ENCODE measurements at places on chromosomes 5 and 9.

DNA sequence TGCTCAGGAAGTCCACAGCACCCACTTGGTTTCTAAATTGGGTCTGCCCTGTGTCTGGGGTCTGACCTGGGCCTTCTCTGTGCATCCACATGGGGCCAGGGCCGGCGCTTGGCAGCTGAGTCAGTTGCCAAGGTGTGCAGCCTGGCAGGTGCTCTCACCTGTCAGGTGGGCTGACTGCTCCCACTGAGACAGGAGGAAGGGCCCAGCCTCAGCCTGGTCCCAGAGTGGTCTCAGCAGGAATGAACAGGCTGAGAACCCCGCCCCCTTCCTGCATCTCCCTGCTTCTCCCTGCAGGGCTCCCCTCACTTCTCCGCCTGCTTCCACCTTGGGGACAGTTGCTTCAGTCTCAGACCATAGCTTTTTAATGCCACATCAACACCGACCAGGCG lies 60.5 kb downstream of the BARX1 start:
- no peak for DNase-seq

DNA sequence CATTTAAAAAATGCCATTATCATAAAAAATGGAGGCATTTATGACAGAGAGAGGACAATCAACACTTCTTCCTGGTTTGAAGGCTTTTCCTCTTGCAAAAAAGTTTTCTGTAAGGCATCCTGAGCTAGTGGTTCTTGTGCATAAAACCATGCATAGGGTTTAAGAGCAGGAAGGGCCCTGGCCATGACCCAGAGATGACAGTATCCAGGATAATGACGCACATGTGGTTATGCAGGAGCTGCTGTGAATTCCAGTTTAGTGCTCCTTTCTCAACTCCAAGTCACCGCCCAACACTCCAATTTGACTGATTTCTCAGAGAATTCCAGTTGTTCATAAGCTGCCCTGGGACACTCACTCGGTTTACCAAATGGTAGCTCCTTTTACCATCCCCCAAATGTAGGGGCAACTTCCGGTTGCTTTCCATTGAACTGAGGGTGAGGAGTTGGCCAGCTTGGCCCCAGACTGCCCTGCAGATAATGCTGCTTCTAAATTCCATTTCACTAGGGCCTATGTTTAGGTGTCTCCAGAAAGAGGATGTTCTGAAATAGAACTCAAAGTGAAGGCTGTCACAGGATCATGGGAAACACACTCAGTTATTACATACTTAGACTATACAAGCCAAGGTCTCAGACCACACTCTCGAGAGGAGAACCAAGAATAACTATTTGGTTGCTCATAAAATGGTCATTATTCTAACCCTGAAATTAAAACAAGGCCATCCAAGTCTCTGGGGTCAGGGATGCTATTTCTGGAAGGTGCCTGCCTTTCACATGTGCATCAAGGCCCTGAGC lies 179.1 kb downstream of the SLIT3 start:
- DNase-seq: no peak

- peak; percentile 22 for DNase-seq
Observed at GRCh38 chr5:168656633-168657032, 77.5 kb upstream of the PANK3 start.

DNA sequence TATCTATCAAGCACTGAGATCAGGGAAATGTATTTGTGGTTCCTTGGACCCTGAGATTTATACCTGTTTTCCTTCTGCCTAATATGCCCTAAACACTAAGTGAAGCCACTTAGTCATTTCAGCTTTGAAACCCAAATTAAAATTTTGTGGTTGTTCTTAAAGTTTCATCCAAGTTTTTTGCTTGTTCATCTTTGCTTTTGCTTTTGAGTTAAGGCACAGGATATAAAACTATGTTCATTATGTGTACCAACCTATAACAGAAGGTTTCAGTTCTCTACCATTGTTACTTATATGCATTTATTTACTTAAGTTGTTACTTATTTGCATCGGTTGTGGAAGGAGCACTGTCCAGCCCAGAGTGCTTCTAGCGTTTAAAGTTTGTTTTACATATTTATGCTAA lies 382.3 kb downstream of the PTPRD start:
- no peak for DNase-seq

GRCh38 chr9:7211657-7212056 lies 453.9 kb downstream of the KDM4C start:
- no peak for DNase-seq

GRCh38 chr9:126707083-126707482 lies 93.4 kb downstream of the LMX1B start:
- DNase-seq: no peak

- DNase-seq: no peak
Observed at GRCh38 chr9:70407081-70407503, 7.4 kb downstream of the KLF9 start.

DNA sequence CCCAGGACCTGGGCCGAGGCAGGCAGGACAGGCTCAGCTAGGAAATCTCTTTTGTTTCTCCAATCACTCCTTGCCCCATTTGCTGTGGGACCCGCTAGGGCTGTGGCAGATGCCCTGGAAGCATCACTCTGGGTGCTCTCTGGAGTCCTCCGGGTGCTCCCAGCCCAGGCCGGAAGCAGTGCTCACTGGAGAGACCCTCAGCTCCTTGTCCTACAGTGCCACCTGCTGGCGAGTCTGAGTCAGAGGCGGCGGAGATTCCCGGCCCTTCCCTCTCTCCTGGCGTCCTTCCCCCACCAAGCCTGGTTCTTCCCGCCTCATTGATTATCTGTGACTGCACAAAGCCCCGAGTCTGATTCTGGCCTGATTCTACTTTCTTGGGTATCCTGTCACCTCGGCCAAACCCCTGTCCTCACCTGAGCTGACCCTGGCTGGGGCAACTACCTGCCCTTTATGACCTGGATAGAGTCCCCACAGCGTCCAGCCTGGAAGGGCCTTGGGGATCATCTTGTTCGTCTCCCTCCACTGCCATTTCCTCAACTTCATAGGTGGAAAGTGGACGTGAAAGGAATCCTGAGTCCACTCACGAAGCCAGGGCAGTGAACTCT lies 7.3 kb upstream of the BARHL1 start:
- peak; percentile 50 for DNase-seq

GRCh38 chr9:108677776-108678175 lies 178.0 kb downstream of the ACTL7B start:
- DNase-seq: no peak

GRCh38 chr5:145500710-145501109 lies 334.4 kb downstream of the PRELID2 start:
- DNase-seq: no peak

GRCh38 chr5:109455598-109456096 lies 45.9 kb upstream of the PJA2 start:
- no peak for DNase-seq

DNA sequence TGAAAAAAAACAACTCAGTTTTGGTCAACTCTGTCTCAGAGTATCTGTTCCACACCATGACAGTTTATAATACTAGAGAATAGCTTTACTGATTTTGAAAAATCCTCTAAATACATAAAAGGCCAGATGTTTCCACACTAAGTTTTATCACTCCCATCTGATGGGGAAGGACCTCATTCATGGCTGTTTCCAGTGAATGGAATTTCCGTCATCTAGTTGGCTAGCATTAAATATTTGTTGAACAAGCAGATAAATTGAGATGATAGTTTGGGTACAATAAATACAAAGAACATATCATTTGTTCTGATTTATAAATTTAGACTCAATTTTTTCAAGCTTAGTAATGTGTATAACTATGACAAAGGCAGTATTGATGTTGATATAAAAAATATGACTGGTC lies 408.5 kb downstream of the PTPRD start:
- DNase-seq: no peak

DNA sequence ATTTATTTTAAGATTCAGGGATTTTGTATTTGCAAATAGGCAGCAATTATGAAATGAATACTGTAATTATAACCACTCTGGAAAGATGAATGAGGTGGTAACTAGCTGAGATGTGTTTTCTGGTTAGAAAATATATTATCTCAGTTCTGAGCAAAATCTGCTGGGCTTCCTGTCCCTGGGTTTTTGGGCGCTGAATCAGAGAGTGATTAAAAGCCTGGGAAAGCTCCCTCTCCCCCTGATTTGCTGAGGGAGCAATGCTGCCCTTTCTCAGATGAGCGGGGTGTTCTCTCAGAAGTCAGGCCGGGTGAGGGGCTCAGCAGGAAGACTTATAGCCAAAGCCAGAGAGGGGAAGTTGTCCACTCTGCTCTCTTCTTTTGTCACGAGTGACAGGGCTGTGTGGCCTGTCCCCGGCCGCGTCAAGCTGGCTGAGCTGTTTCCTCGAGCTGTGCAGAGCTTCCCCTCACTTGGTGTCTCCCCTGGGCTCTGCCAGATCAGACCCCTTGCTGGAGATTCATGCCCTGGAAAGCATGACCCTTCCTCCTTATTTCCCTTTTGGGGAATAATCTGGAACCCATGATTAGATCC lies 39.8 kb upstream of the PITX1 start:
- DNase-seq: no peak

DNA sequence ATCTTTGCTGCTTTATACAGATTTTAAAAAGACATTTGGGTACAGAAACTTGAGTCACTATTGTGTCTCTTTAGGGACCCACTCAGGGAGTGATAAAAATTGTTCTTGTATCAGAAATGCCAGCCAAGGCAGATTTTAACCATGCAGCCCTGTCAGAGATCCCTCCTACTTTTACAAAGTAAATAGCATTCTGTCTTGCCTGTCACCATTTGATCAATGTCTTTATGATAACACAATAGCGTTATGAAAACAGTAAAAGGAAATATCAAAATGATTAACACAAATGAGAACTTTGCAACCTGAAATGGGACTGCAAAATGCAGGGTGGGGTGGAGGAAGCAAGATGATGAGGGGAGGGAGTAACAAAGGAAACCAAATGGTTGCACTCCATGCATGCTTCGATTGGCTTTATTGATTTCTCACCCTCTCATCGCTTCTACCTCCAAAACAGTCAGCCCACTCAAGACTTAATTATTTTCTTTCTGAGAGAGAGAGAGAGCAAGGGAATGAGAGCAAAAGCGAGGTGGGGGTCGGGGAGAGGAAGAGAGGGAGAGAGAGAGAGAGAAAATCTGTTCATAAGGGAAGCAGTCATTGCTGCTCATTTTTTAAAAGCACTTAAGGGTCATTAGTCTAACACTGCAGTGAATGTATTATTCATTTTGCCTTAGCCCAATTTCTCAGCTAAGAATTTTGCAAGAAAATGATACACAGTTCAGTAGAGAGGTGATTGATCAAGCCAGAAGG lies 576.5 kb downstream of the CSNK1G3 start:
- no peak for DNase-seq

GRCh38 chr9:83714329-83714728 lies 6.6 kb upstream of the UBQLN1 start:
- no peak for DNase-seq

DNA sequence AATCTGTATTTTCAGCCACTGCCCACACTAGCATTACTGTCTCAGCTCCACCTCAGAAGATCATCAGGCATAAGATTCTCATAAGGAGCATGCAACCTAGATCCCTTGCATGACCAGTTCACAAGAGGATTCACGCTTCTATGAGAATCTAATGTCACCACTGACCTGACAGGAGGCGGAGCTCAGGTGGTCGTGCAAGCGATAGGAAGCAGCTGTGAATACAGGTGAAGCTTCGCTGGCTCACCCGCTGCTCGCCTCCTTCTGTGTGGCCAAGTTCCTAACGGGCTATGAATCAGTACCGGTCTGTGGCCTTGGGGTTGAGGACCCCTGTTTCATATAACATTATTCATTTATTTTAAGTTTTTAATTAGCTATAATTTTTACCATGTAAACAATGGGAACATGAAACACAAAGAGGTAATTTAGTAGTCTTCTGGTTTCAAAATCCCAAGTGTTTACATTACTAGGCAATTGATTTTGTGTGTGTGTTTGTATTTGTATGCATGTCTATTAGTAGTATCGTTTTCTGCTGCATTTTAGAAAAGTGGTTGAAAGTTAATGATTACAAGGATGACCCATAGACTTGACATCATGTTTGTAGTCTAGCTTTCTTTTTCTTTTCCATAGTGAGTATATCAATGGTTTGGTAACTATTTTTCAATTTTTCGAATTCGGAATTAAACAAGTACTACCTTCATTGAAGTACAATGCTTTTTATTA lies 159.4 kb downstream of the TENT4A start:
- DNase-seq: no peak

GRCh38 chr9:95182854-95183563 lies 134.5 kb downstream of the FANCC start:
- no peak for DNase-seq

GRCh38 chr9:134895567-134895907 lies 14.9 kb downstream of the FCN2 start:
- no peak for DNase-seq

DNA sequence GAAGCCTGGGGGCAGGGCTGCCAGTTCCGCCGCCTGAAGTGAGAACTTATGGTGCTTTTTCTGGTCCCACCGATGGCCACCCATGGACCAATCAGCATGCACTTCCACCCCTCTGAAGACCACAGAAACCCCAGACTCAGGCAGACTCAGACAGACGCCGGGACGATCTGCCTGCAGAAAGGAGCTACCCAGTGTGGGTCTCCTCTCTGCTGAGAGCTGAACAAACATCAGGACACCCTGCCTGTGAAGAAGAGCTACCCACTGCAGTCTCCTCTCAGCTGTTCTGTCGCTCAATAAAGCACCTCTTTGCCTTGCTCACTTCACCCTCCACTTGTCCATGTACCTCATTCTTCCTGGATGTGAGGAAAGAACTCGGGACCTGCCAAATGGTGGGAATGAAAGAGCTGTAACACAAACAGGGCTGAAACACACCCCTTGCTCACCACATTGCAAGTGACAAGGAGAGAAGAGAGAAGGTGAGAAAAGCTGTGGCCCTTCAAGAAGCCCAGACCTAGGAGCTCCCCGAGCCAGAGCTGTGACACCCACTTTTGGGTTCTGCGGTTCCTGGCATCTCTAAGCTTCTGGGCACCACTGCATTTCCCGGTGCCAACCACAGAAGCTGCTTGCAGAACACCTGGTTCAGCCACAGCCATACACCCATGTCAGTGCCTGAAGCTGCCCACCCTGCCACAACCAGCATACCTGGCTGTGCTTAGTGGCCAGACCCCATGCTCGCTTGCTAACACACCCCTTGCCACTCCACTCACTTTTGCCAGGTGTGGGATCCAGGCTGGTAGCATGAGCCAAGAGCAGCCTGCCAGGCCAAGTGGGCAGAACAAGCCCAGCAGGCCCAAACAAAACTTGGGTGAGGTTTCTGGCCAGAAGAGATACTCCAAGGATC lies 114.3 kb upstream of the TSLP start:
- no peak for DNase-seq

DNA sequence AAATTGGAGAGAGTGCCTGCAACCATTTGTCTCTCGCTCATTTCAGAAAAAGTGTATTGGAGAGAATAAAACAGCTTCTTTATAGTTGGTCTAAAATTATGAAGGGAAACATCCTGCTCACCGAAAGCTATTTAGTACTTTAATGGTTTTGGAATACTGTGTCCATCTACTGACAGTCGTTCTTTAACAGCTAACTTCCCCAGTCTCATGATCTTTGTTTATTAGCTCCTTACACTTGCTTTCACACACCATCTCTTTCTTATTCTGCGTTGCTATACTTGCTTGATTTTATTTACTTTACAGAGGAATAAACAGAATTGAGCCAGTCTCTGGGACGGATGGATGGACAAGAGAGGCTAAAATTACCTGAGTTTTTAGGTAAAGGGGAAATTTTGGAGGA lies 229.3 kb downstream of the CCDC171 start:
- DNase-seq: no peak
